ENCODE measurements at places on chromosomes 11 and 22.

DNA sequence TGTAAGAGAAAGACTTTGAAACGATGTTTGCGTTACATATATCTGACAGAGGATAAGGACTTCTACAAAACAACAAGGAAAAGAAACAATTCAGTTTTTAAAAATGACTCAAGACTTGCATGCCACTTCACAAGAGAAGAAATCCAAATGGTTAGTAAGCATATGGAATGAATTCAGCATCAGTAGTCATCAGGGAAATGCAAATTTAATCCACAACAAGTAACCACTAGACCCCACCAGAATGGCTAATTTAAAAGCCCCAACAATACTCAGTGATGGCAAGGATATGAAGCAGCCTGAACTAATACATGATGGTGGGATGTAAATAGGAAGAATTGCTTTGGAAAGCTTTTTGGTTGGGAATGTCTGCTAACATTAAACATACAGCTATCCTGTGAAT, 142.6 kb downstream of the ATXN10 start:
- no peak for DNase-seq

- DNase-seq = peak; percentile 74
Observed at GRCh38 chr11:101583251-101584128, at the start of gene TRPC6. TRPC6 (minus strand) TSS chr11:101584007; CDS start chr11:101583503, 504 bp downstream.

- DNase-seq = no peak
Observed at GRCh38 chr11:91970624-91971023, 254.0 kb upstream of the FAT3 start.

- DNase-seq = no peak
Observed at GRCh38 chr11:2954263-2954662, 25.0 kb upstream of the PHLDA2 start.

- DNase-seq = no peak
Observed at GRCh38 chr11:47388697-47389576, 10.6 kb upstream of the SPI1 start.

DNA sequence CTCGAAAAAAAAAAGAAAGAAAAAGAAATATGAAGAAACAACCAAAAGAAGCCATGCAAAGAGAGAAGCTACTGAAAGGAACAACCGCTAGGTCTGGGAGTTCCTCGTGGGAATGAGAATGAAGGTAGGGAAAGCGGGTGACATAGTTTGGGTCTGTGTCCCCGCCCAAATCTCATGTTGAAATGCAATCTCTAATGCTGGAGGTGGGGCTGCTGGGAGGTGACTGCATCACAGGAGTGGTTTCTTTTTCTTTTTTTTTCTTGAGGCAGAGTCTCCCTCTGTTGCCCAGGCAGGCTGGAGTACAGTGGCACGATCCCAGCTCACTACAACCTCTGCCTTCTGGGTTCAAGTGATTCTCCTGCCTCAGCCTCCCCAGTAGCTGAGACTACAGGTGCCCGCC, 9.7 kb upstream of the TXN2 start:
- no peak for DNase-seq

DNA sequence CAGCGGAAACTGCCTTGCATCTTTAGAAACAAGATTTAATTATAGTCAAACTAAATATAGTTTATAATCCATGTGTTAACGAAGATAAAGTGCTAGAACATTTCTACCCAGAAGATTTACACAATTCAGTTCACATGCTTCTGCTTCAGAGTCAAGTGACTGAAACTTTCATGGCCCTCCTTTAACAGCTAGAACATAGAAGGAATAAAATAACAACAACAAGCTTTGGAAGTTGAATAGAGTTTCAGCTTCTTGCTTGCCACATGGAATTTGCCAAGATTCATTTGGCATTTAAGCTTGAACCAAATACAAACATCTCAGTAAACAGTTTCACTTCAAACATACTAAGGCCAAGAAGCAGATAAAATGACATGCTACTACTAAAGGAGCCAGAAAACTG, 676.3 kb upstream of the ANO3 start:
- no peak for DNase-seq

GRCh38 chr22:29266564-29267461, 968 bp downstream of the RHBDD3 start:
- no peak for DNase-seq

Measured in islet precursor cell (in vitro differentiated cells).